AG09319 (cell line): ENCODE measurements at places on chromosomes 6 and 20.

DNA sequence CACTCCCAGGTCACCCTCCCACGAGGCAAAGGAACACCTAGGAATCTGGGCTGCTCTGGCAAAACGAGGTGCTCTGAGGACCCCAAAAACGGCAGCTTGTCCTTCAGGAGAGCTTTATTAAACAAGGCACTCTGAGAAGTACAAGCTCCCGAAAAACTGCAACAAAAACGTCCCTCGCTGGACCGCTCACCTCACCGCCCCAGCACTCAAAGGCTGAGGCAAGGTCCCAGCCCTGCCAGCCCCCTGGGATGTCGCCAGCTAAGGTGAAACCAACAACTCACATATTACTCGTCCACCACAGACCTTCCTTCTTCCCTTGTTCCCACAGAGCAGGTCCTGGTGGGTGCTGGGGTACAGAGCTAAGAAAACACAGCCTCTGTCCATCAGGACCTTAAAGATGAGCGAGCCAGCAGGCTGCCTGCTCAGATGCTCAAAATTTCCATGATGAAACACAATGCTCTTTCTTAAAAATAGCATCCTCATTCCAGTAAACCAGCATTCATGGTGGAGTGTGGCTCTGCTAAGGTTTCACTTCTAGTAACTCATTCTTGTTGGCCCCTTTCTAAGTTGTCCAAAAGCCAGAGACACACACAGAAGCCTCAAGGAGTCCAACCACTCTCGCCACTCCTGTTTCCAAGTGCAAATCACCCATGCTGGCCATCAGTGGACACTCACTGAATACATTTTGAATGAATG lies 35.9 kb downstream of the ATP9A start:
- DNase-seq: peak; percentile 24

DNA sequence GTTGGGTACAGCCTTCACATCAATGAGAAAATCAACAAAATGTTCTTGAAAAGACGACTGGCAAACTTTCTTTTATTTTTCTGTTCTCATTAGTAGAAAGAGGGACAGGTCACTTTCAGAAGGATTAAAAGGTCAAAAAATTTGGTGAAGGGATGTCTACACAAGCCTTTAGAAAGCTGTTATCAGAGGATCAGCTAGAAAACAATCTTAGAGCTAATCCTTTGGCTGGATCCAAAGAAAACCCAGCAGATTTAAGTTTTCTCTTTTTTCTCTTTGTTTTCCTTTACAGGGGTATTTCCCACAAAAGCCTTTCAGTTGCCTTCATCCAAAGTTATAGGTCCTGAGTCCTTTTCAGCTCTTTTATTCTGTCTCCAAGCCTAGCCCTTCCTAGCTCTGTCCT lies 57.3 kb upstream of the EDN1 start:
- no peak for DNase-seq

DNA sequence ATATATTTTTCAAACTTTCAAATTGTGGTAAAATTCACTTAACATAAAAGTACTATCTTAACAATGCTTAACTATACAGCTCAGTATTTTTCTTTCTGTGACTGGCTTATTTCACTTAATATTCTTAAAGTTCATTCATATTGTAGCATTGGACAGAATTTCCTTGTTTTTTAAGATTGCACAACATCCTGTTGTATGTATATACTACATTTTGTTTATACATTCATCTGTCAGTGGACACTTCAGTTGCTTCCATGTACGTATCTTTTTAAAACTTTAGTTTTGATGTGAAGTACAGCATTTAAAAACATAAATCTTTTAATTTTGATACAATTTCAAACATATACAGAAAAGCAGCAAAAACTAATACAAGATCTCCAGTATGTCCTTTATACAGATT lies 220.7 kb downstream of the ZFAND3 start:
- no peak for DNase-seq

- DNase-seq: no peak
Observed at GRCh38 chr20:59441860-59442810, 141.7 kb downstream of the EDN3 start.

- DNase-seq: no peak
Observed at GRCh38 chr6:152701863-152702401, 4.2 kb downstream of the MYCT1 start.

- DNase-seq: no peak
Observed at GRCh38 chr6:78770765-78771164, 96.6 kb upstream of the IRAK1BP1 start.

- no peak for DNase-seq
Observed at GRCh38 chr6:107823047-107823557, 1.0 kb downstream of the SCML4 start.

- DNase-seq: no peak
Observed at GRCh38 chr6:44942201-44942600, 385.9 kb upstream of the RUNX2 start.

- no peak for DNase-seq
Observed at GRCh38 chr6:159461266-159461665, 231.8 kb downstream of the SOD2 start.

DNA sequence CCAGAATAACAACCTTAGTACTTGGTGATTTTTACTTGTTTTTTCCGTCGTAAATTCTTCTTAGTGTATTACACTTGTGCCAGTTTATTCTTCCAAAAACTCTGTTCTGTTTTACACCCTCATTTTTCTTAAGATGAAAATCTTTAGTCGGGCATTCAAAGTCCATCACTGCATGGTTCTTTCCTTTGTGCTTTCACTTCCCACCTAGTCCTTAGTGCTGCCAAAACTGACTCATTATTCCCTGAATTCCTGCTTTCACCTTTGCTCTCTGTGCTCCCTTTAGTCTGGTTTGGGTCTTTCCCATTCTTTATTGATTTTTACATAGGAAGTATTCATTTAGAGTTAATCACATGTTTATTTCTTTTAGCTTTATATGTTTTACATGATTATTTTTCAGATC lies 3.3 kb downstream of the TRMT11 start:
- DNase-seq: no peak

DNA sequence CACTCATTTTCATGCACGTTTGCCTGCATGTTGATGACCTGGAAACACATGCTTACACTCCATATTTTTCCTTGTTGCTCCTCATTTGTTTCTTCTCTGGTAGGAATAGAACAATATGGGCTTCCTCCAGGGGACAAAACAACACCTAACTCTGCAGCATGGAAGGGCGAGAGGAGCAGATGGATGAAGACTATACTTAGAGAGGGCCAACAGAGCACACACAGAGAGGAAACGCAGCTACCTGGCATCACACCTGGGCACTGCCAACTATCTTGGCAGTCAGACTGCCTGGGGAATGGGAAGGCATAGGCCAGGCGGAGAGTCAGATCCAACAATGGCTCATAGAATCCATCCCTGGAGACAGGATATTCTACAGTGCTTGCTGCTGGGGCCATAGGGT lies 290.9 kb downstream of the CD83 start:
- DNase-seq: no peak

DNA sequence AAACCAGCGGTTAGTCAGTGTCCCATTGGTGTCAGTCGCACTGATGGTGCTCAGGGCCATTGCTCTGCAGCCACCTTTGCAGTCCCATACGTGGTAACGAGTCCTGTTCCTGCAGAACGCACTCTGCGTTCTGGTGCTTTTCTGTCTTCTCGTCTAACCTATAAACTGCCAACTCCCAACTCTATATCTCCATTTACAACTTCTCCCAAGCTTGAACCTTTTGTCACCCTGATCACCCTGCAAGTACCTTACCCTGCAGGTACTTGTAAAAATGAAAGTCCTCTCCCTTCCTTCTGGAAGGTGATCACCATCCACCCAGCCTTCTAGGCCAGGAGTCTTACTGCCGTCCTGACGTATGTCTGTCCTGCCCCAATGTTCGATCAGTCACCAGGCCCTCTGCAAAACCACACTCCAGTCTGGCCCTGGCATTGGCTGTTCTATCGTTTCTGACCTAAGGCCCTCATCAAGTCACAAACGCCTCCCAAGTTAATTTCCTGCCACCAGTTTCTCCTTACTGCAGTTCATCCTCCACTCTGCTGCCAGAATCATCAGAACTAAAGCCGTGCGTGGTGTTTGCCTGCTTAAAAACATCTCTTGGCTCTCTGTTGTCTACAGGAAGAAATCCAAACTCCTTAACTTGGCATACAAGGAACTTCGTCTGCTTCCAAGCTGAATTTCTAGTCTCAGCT lies 7.9 kb downstream of the RREB1 start:
- DNase-seq: no peak

DNA sequence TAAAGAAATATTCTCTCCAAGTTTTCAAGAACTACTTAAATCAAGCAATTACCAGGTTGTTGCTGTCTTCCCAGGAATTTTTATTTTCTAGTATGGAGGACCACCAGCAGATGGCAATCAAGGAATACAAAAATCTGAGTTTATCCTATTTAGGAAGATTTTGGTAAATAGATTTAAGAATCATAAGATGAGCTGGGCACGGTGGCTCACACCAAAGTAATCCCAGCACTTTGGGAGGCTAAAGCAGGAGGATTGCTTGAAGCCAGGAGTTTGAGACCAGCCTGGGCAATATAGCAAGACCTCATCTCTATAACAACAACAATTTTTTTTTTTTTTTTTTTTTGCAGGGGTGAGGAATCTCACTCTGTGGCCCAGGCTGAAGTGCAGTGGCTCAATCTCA lies 19.3 kb upstream of the SEC63 start:
- no peak for DNase-seq

- DNase-seq: no peak
Observed at GRCh38 chr6:8088886-8089285, 13.5 kb downstream of the EEF1E1 start.

DNA sequence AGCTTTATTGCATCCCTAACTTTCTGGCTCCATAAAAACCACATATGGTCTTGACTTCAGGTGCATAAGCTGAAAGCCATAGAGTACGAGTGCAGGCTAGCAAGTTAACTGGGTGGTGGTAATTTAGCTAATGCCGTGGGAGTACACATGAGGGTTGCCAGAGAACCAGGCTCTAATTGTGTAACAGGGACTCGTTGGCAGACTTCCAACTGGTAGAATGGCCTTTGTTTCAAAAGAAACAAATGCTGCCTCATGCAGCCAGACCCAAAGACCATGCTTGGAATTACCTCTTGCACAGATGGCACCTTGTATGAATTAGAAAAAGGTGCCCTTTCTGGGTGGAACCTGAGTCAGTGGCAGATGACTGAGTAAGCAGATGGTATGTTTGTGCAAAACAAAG lies 73.2 kb downstream of the LY86 start:
- no peak for DNase-seq

DNA sequence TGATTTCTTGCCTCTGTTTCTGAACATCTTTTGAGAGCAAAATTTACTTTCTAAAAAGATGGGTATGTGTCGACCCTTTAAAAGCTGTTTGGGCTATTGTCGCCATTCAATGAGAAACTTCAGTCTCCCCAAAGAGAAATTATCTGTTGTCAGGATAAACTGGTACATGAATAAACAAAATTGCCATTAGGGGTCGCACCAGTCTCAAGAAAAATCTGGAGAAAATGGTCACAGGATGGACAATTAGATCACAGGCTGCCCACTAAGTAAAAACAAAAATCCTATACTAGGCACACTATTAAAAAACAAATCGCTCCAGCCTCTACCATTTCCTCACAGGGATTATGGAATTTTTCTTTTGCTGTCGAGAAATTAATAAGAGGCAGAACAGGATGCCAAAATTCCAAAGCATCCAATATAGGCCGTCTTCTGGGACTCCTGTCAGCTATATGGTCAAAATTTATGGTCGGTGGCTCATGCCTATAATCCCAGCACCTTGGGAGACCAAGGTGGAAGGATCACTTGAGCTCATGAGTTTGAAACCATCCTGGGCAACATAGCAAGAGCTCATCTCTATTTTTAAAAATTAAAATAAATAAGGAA lies 5.5 kb upstream of the HLA-E start:
- peak; percentile 43 for DNase-seq

DNA sequence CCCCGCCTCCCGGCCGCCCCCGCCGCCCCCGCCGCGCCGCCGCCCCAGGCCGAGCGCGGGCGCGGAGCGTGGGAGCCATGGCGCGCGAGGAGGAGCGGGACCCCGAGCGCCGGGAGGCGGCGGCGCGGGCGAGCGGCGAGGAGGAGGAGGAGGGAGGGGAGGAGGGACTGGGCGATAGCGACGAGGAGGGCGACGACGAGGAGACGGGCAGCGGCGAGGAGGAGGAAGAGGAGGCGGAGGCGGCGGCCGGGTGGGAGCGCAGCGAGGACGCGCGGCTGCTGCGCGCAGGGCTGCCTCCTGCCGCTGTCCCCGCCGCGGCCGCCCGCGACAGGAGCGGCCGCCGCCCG lies at the start of gene SLC24A3:
Gene SLC24A3 (plus strand): TSS at position 174 of the 347 bp plus-strand sequence.
- no peak for DNase-seq

- no peak for DNase-seq
Observed at GRCh38 chr20:2640260-2640659, 12.2 kb upstream of the NOP56 start.

DNA sequence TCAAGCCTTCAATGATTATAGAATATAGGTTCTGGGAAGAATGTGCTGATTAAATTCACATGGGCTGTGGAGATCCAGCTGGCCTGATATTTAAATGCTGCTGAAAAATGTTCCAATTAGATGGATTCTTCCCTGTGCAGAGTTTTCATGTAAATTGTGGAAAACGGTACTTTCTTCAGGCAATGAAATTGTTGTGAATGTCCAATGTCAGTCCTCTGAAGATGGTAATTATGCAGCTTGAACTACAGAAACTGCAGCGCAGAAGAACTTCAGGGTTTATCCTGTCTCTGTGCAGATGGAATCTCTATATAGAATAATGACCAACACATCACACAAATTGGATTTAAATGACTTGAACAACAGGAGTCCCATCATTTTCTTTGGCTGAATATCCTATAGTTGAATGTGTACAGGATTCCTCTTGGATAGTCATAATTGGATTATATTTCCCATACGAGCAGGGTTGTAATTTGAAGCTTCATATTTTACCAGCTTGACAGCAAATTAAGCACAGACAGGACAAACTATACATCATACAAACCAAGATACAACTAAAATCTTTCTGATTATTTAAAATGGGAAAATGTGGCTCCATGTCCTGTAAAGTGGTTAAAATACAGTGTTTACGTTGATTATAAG lies 82.3 kb downstream of the CAP2 start:
- DNase-seq: no peak

DNA sequence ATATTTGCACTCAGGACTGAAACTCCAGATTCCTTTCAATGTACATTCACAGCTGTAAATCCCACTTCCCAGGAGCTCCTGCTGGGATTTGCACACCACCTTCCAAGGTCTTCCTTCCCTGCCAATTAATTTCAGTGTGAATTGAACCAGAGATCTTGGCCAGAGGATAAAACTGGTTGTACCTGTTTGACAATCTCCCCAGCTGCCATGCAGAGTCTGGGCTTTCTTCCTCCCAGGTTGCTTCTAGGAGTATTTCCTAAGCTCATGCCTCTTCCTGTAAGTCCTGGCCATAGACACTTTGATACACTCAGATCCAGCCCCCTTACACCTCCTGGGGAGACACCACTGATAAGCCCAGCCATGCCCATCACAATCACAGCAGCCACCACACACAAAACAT lies 15.6 kb downstream of the MAFB start:
- no peak for DNase-seq

GRCh38 chr6:30685157-30686008 lies 1.1 kb downstream of the PPP1R18 start:
- DNase-seq: no peak
